ENCODE measurements at places on chromosomes 3 and 15. TPM values are rescaled to one million over a fixed set of nuclear protein-coding genes. Genes with fewer than 3 reads are reported as not detected.

Gene PAK6
- total RNA-seq: 0.30 TPM

Gene CCDC13
- 0.61 TPM for total RNA-seq

Gene CYP8B1
- total RNA-seq: not detected

Gene LRRC31
- total RNA-seq: not detected

Gene ARNT2
- 19.3 TPM for total RNA-seq

Gene IMPG2
- not detected for total RNA-seq

Gene TTLL13
- total RNA-seq: 0.09 TPM

Gene PARP15
- total RNA-seq: not detected

Gene CPNE9
- total RNA-seq: not detected

Gene STAC
- 2.1 TPM for total RNA-seq

Gene GOLGA8H
- total RNA-seq: 2.9 TPM

Gene CTXN2
- 0.02 TPM for total RNA-seq

Gene SEMA3B
- total RNA-seq: 7.7 TPM

Gene ALPK3
- 0.10 TPM for total RNA-seq

Gene SPRED1
- total RNA-seq: 9.0 TPM

Gene TERC
- not detected for total RNA-seq

All from A549 treated with dexamethasone at 1 μM for 4 hours (cell line).